ENCODE measurements at places on chromosomes 6 and 20. TPM values are rescaled to one million over a fixed set of nuclear protein-coding genes. Genes with fewer than 3 reads are reported as not detected.

Gene SLC24A3
- 0.86 TPM for polyA plus RNA-seq

Gene HLA-DMB
- 19.0 TPM for polyA plus RNA-seq

Gene TMX4
- 12.4 TPM for polyA plus RNA-seq

Gene DSP
- polyA plus RNA-seq = 3.3 TPM
